ENCODE measurements at places on chromosomes 6 and 20.

DNA sequence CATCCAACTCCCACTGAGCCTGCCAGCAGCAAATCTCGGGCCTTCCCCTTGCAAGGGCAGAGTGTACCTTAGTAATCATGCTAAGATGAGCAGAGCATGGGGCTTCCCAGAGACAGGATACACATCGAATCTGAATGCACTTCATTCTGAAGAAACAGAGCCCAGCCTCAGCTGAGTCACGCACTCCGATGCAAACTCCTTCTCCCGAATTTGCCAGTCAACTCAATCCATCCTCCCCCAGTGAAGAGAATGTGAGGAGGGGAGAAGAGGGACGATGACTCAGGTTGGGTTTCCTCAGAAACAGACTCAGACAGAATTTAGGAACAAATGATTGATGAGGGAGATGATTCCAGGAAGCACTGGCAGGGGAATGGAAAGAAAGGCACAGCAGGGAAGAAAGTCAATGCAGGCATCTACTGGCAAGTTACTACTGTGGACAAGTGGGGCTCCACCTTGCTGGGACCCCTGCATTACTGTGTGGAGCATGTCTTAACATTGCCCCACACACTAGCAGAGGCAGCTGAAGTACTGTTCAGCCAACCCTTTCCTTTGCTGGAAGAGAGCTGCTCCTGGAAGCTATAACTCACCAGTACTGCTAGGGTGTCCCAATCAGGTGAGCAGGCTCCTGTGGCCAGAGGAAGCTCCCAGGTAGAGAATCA is 251.6 kb downstream of the ADGB start:
- no peak for DNase-seq

DNA sequence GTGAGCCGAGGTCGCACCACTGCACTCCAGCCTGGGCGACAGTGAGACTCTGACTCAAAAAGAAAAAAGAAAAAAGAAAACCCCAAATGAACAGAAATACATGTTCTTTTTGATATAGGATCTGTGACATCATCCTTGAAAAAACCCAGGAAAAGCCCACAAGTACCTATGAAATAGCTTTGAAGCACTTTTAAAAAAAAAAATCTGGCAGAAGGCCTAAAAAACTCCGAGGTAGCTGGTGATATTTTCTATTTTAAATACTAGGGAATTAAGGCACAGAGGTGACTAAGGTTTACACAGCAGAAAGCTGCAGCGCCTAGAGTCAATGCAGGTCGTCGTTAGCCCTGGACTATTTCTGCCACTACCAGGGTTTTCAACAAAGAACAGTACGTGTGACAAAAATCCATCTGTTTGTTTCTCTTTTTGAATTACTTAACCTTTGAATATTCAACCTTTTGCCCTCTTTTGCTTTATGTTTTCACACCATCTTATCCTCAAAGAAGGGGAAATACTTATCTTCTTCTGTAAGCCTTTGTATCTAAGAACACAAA is 39.4 kb upstream of the EEF1A1 start:
- DNase-seq, result no peak

DNA sequence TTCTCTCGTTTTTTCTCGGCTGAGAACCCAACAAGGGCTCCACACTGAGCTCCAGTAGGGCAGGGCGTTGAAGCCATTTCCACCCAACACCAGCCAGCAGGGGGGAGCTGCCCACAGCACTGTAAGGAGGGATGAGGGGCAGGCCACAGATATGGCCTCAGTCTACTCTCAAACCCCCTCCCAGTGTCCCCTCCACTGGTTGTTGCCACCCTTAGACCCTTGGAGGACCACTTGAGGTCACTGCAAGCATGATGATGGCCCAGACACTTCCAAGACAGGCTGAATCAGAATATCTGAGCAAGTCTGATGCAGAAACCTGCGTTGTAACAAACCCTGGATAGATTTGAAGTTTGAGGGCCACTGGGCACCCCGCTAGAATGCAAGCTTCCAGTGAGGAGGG is 217.0 kb upstream of the CST7 start:
- no peak for DNase-seq

DNA sequence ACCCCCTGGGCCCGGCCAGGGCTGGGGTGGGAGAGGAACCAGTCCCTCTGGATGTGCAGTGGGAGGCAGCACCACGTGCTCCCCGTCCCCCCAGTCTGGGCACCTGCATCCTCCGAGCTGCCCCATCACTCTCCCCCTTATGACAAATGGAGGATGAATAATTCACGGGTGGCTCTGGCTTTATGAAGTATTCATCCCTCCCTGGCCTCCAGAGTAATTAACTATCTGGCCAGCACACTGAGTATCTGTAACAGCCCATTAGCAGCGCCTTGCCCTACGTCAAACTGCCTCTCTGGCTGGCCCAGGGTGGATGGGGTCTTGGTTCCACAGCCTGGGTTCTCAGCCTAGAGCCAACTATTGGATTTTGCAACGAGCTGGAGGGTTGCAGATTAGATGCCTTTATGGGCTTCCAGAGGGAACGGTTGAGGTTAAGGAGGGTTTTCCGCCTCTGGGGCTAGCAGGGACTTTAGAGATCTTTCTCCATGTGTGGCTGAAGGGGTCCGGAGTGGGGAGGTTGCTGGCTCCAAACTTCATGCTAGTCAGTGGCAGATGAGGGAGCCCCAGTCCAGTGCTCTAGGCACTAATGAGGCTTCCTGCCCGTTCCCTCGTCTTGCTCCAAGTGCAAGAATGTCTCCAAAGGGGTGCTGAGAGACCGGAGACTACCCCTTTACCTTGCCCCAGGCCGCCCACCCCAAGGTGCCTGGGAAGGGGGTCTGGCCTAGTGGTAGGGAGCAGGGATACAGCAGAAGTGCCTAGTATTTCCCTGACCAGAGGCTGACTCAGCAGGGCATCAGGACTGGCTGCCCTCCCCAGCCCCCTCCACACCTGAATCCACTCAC is 53.5 kb upstream of the MLN start:
- no peak for DNase-seq

DNA sequence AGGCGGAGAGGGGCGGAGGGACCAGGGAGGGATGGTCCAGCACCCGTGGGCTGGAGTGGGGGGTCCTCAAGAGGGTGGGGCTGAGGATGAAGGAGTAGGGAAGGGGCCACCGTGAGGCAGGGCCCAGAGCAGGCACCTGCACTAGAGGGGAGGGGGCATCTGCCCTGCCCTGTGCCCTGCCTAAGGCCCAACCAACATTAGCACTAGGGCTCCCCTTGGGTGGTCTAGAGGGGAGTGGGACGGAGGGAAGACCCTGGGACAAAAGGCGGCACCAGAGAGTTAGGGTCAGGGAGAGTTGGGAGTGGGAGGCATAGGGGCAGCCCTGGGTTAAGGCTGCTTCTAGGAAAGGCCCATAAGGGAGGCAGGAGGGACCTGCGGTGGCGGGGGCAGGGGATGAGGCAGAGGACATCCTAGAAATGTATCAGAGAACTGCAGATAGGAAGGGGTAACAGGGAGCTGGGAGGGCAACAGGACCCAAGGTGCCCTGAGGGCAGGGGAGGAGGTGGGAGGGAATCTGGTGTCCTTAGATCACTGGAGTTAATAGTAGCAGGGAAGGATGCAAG is 24.5 kb downstream of the HLA-F start:
- no peak for DNase-seq

- DNase-seq, result peak; percentile 32
Observed at GRCh38 chr6:91476000-91476399, 889.1 kb upstream of the MAP3K7 start.

GRCh38 chr20:23235173-23236027 is 115.2 kb upstream of the NXT1 start:
- no peak for DNase-seq

GRCh38 chr6:134421501-134421900 is 103.6 kb upstream of the SGK1 start:
- no peak for DNase-seq

- no peak for DNase-seq
Observed at GRCh38 chr6:156395276-156395675, 381.9 kb upstream of the ARID1B start.

GRCh38 chr6:127206531-127207095 is 60.1 kb upstream of the RNF146 start:
- no peak for DNase-seq

- no peak for DNase-seq
Observed at GRCh38 chr6:111423055-111423633, 59.9 kb downstream of the REV3L start.

DNA sequence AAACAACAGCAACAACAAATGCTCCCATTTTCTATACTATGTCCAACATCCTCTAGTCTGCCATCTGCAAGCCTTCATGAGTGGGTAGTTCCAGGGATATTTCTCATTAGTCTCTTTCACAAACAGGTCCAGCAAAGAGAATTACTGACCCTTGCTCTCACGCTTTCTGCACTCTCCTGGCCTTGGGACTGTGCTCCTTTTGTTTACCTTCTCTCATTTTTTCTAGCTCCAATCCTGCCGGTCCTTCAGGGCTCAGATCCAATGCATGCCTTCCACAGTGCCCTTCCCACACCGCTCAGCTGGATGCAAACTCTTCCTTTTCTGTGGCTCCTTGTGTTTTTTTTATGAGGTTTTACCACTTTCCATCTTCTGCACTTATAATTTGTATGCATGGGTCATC is 47.2 kb downstream of the ADTRP start:
- no peak for DNase-seq

DNA sequence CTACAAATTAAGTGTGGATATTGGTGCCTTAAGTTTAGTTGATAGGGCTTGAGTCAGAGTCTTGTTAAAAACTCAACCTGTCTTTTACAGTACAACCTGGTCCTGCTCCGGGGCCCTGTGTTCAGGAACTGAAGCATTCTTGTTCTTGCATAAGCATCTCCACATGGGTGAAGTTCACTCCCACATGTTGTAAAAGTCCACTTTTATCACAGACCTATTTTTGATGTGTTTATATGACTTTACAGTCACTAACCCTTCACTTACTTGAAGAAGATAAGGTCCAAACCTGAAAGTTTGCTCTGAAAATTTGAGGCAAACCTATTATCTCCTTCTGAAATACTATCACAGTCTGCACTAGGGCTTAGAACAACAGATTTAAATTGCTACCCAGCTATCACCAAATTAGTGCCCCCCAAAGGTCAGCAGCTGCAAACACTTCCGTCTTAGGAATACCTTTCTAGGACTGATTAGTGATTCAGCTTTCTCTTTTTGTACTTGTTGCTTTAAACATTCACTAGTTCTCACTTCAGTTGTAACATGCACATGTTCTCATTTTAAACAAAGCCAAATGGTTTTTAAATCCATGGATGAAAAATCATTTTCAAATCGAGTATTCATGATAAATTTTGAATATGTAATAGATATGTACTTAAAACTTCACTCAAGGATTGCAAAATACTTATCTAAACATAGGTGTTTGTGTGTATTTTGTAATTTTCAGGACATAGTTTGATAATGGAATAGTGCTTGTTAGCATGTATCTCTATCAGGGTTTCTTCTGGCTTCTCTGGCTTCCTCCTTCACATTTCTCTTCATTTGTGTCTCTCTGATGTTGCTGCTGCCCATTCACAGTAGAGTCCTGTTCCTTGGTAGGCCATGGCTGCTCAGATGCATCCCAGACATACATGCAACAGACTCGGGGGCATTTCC is 469.8 kb upstream of the SOX4 start:
- DNase-seq, result no peak

GRCh38 chr6:76264468-76264867 is 192.0 kb upstream of the IMPG1 start:
- no peak for DNase-seq

- DNase-seq, result no peak
Observed at GRCh38 chr6:112337209-112337638, 9.9 kb upstream of the RFPL4B start.

- DNase-seq, result no peak
Observed at GRCh38 chr6:18551228-18551627, 164.1 kb downstream of the RNF144B start.

DNA sequence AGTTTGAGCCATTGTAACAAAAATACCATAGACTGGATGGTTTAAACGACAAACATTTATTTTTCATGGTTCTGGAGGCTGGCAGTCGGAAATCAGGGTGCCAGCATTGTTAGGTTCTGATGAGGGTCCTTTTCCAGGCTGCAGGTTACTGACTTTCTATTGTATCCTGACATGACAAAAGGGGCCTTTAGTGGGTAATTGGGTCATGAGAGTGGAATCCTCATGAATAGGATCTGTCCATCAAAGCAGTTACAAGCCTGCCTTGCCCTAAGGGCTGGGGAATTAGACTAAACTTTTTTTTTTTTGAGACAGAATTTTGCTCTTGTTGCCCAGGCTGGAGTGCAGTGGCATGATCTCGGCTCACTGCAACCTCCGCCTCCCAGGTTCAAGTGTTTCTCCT is 347.9 kb upstream of the TSHZ2 start:
- DNase-seq, result no peak

- DNase-seq, result no peak
Observed at GRCh38 chr6:14202947-14203346, 85.4 kb downstream of the CD83 start.

- DNase-seq, result no peak
Observed at GRCh38 chr20:47907031-47907675, 121.9 kb upstream of the SULF2 start.

GRCh38 chr6:105985098-105985815 is 100.9 kb upstream of the PRDM1 start:
- no peak for DNase-seq

GRCh38 chr6:168377856-168378832 is 58.6 kb upstream of the DACT2 start:
- DNase-seq, result no peak

DNA sequence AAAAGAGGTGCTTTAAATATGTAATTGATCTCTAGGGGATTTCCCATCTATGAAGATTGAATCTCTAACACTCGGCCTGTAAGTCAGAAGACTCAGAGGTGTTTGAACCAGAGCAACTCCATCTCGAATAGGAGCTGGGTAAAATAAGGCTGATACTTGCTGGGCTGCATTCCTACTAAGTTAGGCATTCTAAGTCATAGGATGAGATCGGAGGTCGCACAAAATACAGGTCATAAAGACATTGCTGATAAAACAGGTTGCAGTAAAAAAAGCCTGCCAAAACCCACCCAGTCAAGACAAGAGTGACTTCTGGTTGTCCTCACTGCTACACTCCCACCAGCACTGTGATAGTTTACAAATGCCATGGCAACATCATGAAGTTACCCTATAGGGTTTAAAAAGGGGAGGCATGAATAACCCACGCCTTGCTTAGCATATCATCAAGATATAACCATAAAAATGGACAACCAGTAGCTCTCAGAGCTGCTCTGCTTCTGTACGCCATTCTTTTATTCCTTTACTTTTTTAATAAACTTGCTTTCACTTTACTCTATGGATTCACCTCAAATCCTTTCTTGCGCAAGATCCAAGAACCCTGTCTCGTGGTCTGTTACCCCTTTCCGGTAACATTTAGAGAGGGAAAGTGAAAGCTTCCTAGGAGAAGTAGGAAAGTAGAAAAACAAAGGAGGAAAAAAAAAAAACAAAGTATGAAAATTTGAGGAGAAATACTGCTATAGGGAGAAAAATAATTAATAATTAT is 129.7 kb upstream of the PHACTR1 start:
- DNase-seq, result no peak

GRCh38 chr6:63560801-63561287 is 11.4 kb upstream of the LOC128125822 start:
- no peak for DNase-seq

DNA sequence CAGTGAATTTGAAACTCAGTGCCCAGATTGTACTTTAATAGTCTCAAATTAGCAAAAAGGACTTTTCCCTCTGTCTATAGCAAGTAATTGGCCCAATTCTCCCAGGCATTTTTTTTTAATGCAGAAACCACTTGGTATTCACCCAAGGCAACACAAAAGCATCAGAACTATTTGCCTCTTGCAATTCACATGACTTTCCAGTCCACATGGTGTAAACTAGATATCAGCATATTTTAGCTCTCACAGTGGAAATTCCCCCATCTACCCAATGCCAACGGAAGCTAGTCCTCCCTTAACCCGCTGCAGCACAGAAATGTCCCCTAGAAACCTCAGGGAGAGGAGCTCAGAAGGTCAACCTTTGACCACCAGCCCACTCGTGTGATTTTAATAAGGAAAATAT is 103.4 kb upstream of the CDYL start:
- no peak for DNase-seq
